ENCODE measurements at places on chromosomes 12 and 14. TPM values are rescaled to one million over a fixed set of nuclear protein-coding genes. Genes with fewer than 3 reads are reported as not detected.
A peak's percentile ranks its signal among the peaks of the same experiment; 100 is the strongest.

The CYP27B1 gene
- total RNA-seq = 0.91 TPM

- no peak for DNase-seq
Observed at GRCh38 chr12:72622556-72622955, 350.4 kb downstream of the TRHDE start.

DNA sequence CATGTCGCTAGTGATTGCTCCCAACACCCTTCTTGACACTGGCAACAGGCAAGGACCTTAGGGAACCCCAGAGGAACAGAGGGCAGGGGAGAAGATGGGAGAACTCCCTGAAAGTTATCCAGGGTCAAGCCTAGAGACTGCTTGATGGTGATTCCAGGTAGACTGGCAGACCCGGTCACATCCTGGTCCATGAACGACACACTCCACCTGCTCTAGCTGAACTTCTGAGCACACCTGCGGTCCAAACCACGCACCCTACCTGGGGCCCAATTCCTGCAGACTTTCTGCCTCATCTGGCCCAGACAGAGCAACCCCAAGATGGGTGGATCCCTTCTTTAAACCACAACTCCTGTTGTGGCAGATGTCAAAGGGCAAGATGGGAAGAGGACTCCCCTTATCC is 34.2 kb downstream of the NCKAP5L start:
- DNase-seq = no peak

DNA sequence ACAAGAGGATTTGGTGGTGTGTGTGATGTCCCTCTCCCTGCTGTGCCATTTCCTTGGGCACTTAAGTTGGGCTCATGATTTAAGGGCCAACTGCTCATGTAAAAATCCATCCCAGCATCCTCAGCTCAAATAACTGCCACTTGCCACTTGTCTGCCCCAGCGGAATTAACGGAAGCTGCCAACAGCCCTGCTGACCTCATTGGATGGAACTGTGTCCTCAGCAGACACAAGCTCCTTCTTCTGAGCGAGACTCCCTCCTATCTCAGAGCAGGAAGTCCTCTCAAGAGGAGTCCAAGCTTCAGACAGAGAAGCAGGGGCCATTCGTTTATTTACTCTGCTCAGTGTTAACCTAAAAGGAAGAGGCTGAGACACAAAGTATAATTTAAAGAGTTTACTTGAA is 29.6 kb upstream of the PRMT8 start:
- no peak for DNase-seq

GRCh38 chr14:24982472-24983155 is 67.3 kb downstream of the STXBP6 start:
- DNase-seq = peak; percentile 25

- no peak for DNase-seq
Observed at GRCh38 chr12:133135747-133136146, 5.3 kb downstream of the ZNF10 start.

GRCh38 chr12:78622529-78623195 is 241.9 kb upstream of the SYT1 start:
- DNase-seq = no peak
